Stimulated activated CD8-positive, alpha-beta memory T cell treated with anti-CD3 and anti-CD28 coated beads, Interleukin-4, amount 100 ng/mL, for 1 hour (primary cell): ENCODE measurements at places on chromosomes 3 and 15.

- DNase-seq = no peak
Measured at GRCh38 chr3:112297714-112298113, 3.7 kb upstream of the SLC9C1 start.

GRCh38 chr3:143203848-143204247, 84.3 kb downstream of the CHST2 start:
- DNase-seq = no peak

DNA sequence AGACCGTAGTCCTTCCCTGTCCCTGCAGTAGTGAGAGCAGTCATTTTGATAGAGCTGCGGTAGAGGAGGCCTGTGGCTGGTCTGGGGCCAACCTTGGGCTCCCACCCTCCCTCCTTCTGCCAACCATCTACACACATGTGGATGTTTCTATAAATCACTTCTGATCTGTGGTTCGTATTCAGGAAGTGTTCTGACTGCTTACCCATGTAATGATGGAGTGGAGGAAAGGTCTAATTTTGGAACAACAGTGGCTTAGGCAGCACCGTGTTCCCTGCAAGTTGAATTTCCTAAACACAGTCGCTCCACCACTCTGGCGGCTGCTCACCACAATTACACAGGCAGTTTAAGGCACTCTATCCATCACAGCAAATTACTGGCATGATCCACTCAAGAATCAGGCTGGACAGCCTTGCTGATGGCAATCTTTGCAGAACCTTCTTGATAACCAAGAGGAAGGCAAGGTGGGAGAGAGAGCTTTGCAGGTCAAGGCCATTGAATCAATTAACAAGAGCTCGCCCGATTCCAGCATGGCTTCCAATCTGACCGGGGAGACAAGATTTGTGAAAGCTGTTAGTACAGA, 104.7 kb upstream of the VEPH1 start:
- DNase-seq = no peak

DNA sequence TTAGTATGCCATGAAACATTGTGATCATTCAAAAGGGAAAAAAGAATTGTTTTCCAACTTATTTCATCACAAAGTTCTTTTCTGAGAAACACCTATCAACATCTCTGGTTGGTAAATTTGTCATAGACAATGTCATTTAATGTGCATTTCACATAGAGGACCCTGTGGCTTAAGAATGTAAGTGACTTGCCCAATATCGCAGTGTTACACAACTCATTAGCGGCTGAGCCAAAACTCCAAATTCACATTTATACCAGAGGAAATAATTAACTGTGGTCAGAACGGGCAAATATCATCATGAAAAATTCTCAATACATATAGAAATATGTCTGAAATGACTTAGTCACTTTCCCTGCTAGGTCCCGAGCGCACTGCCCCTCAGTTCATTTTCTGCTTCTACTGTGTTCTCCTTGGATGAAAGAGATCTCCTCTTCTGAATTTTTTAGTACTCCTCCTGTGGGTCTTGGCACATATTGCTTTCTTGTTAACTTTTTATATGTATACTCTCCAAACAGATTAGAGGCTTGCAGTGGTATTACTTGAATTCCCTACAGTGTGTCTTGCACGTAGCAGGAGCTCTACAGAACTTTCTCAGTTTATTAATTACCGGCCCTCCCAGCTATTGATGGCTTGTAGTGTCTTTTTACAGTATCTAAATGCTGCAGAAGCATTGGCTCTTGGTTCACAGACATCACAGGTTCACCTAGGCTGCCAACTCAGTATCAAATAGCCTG, 33.1 kb downstream of the PTX3 start:
- no peak for DNase-seq

GRCh38 chr15:59190291-59190690, 16.4 kb upstream of the LDHAL6B start:
- no peak for DNase-seq

DNA sequence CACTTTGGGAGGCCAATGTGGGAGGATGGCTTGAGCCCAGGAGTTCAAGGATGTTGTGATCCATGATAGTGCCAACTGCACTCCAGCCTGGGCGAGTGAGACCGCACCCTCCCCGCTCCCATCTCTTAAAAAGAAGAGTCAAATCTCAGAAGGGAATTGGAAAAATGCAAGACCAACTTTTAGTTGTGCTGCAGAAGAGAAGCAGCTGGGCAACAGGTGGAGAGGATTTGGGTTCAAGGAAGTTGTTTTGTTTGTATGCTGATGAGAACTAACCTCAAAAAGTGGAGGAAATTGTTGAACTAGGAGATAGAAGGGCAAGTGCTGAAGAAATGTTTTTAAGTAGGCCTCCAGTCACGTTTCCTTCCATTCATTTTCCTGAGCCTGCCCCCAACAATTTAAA, 12.8 kb upstream of the PDCD7 start:
- DNase-seq = no peak

DNA sequence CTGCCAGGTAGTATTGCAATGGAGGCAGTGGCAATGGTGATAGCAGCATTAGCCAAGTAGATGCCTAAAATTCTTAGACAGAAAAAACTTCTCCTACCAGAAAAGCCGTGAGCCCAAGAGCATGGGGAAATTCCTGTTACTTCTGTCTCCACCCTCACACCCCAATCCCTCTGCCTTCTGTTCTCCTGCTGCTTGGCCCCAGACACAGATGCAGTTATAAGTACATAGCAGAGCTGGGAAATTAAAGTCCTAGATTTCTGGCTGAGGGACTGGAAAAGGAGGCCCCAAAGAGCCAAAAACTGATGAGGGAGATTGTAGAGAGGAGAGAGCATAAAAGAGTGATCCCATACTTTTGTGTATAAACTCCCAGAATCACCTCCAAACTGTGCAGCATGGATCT, 166.9 kb downstream of the SMAD6 start:
- no peak for DNase-seq

GRCh38 chr3:128784843-128785242, 58.9 kb downstream of the RAB7A start:
- DNase-seq = no peak

DNA sequence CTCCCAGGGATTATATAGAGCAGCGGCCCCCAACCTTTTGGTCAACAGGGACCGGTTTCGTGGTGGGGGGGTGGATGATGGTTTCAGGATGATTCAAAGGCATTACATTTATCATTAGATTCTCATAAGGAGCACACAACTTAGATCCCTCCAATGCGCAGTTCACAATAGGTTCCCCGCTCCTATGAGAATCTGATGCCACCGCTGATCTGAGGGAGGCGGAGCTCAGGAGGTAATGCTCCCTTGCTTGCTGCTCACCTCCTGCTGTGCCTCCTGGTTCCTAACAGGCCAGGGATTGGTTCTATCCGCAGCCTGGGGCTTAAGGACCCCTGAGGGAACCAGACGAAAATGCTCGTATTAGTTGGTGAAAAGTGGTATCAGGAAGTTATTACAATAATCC, 1.3 kb upstream of the HACD2 start:
- DNase-seq = no peak

- DNase-seq = no peak
Measured at GRCh38 chr3:30443756-30444673, 162.4 kb upstream of the TGFBR2 start.

GRCh38 chr3:6779140-6779539, 81.8 kb upstream of the GRM7 start:
- no peak for DNase-seq

GRCh38 chr3:54094926-54095325, 27.4 kb upstream of the CACNA2D3 start:
- DNase-seq = no peak

- no peak for DNase-seq
Measured at GRCh38 chr3:26591926-26592325, 30.6 kb upstream of the LRRC3B start.

DNA sequence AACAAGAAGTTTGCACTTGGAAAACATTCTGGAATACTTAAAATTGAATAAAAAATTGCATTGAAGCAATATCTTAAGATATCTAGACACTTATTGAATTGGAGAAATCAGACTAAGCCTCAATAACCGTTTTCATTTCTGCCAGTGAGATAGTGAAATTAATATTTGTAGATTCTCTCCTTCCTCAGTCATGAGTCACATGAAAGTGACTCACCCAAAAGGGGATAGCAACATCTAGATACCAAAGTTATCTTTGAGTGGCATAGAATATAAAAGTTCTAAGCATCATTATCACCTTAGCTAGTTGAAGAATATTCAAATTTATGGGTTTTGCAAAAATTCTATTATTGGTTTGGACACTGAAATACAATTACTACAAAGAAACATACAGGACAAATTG, 614.8 kb upstream of the ZNF717 start:
- no peak for DNase-seq

DNA sequence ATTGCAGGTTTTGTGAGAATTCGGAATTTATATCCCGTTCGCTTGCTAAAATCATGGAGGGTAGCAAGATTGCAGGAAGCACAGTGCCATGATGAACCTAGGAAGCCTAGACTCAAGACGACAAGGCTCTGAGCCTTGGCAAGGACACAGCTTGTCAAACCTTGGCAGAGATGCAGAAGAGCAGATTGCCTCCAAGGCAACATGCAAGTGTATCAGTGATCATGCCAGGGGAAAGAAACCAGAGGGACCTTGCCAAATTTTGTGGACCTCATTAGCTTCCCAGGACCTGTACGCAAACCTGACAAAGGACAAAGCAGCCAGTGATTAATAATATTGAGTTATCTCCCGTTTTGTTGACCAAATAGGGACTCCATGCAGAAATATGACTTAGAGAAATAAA, 159.7 kb downstream of the GOLIM4 start:
- DNase-seq = no peak

GRCh38 chr3:39146611-39147591, 6.5 kb downstream of the CSRNP1 start:
- DNase-seq = no peak

GRCh38 chr15:69035205-69035917, 20.9 kb downstream of the NOX5 start:
- DNase-seq = no peak

DNA sequence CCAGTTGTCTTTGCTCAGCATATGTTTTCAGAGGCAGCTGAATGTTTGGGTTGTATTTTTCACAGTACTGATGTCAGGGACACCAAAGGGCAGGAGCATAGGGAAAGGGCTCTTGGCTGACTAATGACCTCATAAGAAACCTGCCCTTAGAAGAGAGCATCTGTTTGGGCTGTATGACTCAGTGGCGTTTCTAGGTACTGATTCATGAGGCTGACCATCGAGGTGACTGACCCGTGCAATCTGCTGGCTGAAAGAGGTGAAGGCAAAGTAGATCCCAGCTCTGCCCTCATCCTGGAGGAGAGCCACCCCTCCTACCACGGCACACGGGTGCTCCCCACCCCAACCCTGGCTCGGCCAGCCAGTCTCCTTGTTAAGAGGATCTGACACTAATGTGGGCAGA, 8.3 kb downstream of the LMCD1 start:
- DNase-seq = no peak

DNA sequence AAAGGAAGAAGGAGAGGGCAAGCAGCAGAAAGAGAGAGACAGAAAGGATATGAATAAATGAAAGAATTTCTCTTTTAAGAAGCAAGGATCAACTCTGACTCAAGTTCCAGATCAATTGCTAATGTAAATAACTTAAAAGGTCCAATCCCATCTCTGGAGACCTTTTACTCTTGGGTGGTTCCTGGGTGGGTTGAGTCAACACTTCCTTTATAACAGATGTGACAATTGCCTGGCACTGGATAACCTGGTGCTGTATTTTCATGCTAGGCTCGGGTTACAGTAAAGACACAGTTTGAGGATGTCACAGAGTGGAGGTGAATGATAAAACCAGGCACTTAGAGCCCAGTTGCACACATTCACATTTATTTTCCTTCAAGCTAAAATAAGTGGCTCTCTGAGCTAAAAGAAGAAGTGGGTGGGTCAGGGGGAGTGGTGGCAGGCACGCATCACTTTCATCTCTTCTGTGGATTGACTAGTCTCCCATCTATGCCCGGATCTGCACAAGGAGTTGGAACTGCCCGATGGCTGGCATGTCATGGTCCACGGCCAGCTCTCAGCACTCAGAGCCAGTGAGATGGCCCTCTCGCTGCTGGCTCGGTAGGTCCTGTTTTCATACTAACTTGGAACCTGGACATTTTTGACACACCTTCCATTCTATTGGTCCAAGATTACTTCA, 465.8 kb downstream of the FOXP1 start:
- no peak for DNase-seq

GRCh38 chr15:88908697-88909621, 4.2 kb downstream of the MFGE8 start:
- DNase-seq = no peak

- no peak for DNase-seq
Measured at GRCh38 chr15:98853617-98854420, 153.8 kb downstream of the PGPEP1L start.

DNA sequence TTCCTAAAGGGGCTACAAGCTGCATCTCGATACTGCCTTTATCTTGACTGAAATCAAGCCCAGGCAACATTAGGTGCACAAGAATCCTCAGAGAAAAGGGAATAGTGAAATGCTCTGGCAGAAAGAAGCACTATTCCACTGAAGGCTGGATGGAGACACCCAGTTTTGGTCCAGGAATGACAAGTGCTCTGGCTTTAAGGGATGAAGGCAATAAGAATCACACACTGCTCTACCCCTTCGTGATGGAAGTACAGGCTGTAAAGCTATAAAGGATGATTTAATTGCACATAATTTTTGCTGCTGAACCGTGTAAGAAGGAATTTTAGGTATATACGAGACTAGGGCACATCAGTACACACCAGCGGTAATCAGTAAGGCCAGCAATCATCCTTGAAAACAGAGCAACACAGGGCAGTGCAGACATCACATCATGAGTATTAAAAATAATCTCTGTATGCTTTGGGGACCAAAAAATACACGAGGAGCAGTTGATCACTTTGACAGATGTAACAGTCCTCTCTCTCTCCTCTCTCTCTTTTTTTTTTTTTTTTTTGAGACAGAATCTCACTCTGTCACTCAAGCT, 414.6 kb upstream of the TBL1XR1 start:
- DNase-seq = no peak

- no peak for DNase-seq
Measured at GRCh38 chr3:28322464-28322863, 26.1 kb upstream of the ZCWPW2 start.

- DNase-seq = no peak
Measured at GRCh38 chr3:7205962-7206361, 345.0 kb downstream of the GRM7 start.

- no peak for DNase-seq
Measured at GRCh38 chr3:193830791-193831191, 237.8 kb downstream of the OPA1 start.

GRCh38 chr3:149292666-149293065, 40.8 kb downstream of the TM4SF18 start:
- no peak for DNase-seq

DNA sequence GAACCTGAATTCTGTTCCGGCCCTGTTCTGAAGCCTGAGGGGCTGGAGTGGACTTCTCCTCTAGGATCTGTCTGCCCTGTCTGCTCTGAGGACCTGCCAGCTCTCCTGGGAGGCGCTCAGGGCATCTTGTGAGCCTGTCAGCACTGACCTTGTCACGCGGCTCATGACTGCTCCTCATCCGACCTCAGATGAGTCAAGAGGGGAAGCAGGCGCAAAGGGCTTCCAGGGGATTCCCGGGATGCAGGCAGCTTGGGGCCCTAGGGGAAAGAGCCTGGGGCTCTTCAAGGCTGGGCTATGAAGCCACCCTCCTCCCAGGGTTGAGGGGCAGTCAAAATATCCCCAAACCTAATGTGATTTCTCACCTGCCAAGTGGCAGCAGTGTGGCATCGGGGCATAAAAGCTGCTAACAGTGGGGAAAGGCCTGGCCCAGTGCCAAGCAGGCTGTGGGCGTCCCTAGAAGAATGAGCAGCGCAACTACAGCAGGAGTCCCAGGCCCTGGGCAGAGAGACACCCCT, 27.6 kb upstream of the ANKDD1A start:
- DNase-seq = peak; percentile 52

- DNase-seq = no peak
Measured at GRCh38 chr3:148005456-148005855, 596.3 kb downstream of the ZIC1 start.
